ENCODE measurements at places on chromosomes 5 and 9. TPM values are rescaled to one million over a fixed set of nuclear protein-coding genes. Genes with fewer than 3 reads are reported as not detected.
A peak's percentile ranks its signal among the peaks of the same experiment; 100 is the strongest.

JADE2 gene
- 9.0 TPM for total RNA-seq

GRCh38 chr5:107553117-107553555, 117.6 kb downstream of the EFNA5 start:
- DNase-seq: no peak

GRCh38 chr9:89684912-89685636, 80.3 kb downstream of the GADD45G start:
- no peak for DNase-seq

GRCh38 chr5:108003178-108003577, 332.4 kb upstream of the EFNA5 start:
- no peak for DNase-seq

LCN2 gene
- total RNA-seq: 14.6 TPM

PCDHGB7 gene
- total RNA-seq: 7.6 TPM

GAS1 gene
- total RNA-seq: 97.8 TPM

HMMR gene
- total RNA-seq: 12.2 TPM

MARCOL gene
- total RNA-seq: not detected

GRCh38 chr5:102481054-102481715, 17.6 kb downstream of the SLCO6A1 start:
- no peak for DNase-seq

GRCh38 chr9:98231770-98232478, 23.5 kb downstream of the TBC1D2 start:
- DNase-seq: no peak

ACSL6 gene
- total RNA-seq: 3.7 TPM

DNA sequence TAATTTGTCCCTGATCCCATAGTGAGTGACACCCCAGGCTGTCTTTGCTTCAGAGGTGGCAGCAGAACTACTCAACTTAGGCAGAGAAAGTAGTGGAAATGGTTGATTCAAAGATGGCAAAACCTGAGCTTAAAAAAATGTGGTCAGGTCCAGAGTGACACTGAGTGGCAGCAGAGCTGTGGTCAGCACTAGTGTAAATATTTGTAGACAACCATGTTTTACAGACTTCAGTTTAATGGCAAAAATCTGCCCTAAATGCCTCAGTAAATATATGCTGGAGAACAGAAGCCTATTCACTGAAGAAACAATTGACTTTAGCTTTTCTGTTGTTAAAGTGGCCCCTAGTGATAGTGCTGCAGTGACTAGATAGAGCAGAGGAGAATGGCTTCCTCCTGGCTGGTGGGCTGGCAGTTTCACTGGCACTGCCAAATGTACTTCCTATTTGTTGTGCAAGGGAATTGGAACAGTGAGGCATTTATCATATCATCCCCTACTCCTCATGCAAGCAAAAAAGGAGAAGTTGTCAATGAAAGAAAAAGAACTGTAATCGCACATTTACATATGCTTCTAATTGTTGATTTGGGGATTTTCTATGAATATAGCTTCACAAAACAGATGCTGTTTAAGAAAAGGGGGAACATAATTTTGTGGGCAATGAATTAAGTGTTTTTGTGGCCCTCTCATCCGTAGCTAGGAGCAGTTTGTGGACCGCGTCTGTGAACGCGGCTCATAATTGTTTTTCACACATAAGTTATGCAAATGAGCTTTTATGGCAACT, 12.0 kb downstream of the PBX3 start:
- no peak for DNase-seq

GRCh38 chr9:27476870-27477515, 47.1 kb upstream of the IFNK start:
- DNase-seq: no peak

- no peak for DNase-seq
These were observed 20.5 kb downstream of the GLRA1 start for GRCh38 chr5:151904127-151904526.

- no peak for DNase-seq
These were observed 6.1 kb upstream of the ERMP1 start for GRCh38 chr9:5838884-5839571.

SLC2A6 gene
- total RNA-seq: 1.8 TPM

DNA sequence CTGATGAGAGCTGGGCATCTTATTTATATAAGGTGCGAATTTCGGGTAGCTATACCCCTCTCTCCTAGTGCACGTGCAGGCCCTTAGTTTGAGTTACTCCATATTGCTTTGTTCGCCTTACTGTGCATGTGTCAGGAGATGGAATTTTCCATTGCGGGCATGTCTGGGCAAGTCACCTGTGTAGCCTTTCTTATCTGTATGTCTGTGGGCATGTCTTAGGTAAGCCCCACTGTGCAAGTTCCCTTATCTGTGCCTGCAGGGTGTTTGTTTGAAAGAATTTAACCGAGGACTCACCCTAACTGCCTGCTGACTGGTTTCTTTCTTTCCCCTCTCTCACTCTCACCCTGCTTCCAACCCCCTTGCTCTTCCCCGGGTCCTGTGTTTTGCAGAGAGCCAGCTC, 140.7 kb upstream of the RANBP3L start:
- DNase-seq: no peak

TEK gene
- total RNA-seq: 10.4 TPM

GRCh38 chr5:10235350-10235749, 14.3 kb downstream of the ATPSCKMT start:
- DNase-seq: no peak

DNA sequence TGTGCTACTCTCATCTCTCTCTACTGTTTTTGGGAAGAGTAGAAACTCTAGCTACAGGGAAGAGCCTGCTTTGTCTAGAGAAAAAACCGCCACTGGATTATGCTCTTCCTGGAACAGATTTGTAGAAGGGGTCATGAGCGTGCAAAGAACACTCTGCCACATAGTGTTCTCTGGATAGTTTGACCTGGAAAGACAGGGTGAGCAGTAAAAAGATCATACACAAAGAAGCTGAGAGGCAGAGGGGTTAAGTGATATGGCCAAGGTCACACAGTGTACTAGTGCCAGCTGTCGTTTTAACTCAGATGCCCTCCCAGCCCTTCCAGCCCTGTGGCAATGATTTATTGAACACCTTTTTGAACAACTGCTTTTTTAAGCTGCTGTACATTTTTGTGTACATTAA, 182.2 kb downstream of the NNT start:
- no peak for DNase-seq

CDHR2 gene
- not detected for total RNA-seq

TRAF2 gene
- total RNA-seq: 7.8 TPM

WDR38 gene
- total RNA-seq: not detected

GRCh38 chr5:146867996-146868708, 10.4 kb downstream of the PPP2R2B start:
- DNase-seq: no peak

DNA sequence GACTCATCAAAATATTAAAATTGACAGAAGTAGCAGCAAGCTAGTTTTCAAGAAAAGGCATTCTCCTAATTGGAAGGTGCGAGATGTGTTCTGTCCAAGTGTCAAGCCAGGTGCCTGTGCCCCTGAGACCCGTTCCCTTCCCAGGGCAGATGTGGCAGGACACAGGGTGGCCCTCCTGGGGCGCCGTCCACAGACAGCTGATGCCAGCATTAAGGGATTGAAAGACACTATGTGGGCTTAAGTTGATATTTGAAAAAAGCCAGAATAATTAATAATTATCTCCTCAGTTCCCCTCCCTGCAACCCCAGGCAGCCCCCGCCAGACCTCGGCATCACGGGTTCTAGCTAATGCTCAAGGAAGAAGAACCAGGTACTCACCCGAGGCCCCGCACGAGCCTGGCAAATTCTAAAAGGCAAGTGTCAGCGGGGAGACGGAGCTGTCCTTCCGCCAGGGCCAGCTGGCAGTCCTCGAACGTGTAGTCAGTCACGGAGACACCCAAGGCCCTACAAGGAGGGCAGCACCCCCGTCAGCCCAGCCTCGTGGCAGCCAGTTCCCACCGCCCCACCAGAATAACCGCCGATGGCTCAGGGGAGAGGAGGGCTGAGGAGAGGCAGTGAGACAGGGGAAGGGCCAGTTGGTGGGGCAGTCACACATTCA, 29.1 kb upstream of the SLC6A3 start:
- no peak for DNase-seq

AK8 gene
- 1.1 TPM for total RNA-seq

CORO2A gene
- 2.3 TPM for total RNA-seq

DNA sequence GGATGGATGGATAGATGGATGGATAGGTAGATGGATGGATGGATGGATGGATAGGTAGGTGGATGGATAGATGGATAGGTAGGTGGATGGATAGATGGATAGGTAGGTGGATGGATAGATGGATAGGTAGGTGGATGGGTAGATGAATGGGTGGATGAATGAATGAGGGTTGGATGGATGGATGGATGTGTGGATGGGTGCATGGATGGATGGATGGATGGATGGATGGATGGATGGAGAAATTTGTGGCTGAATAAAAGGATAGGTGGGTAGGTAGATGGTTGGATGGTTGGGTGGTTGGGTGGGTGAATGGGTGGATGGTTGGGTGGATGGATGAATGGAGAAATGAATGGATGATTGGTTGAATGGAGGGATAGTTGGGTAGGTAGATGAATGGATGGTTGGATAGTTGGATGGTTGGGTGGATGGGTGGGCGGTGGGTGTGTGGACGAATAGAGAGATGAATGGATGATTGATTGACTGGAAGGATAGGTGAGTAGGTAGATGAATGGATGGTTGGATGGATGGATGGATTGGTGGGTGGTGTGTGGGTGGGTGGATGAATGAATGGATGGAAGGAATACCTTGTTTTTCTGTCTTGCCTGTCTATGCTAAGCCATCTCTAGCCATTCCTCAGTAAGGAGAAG, 71.0 kb upstream of the ASS1 start:
- no peak for DNase-seq

- DNase-seq: no peak
These were observed 20.5 kb downstream of the THBS4 start for GRCh38 chr5:80055491-80056170.

INSYN2B gene
- total RNA-seq: 0.10 TPM

GRCh38 chr5:96120120-96120519, 158.5 kb upstream of the ELL2 start:
- no peak for DNase-seq

ANKRD31 gene
- total RNA-seq: 0.30 TPM

ZMYND19 gene
- 10.7 TPM for total RNA-seq

DNA sequence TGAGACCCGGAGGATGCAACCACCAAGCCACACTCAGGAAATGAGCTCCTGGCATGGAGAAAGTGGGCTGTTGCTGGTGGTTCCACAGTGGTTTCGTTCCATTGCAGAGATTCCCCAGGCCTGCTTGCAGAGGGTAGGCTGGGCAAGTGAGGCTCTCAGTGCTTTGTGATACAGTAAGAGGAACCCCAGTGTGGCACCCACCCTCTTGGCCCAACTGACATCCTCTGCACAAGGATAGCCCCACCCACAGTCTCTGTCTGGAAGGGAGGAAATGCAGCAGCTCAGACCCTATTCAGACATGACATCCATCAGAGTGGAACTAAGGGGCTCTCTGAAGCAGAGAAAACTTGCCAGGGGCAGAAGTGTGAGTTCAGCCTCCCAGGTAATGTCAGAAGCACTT, 69.6 kb upstream of the FSTL4 start:
- DNase-seq: no peak

DNA sequence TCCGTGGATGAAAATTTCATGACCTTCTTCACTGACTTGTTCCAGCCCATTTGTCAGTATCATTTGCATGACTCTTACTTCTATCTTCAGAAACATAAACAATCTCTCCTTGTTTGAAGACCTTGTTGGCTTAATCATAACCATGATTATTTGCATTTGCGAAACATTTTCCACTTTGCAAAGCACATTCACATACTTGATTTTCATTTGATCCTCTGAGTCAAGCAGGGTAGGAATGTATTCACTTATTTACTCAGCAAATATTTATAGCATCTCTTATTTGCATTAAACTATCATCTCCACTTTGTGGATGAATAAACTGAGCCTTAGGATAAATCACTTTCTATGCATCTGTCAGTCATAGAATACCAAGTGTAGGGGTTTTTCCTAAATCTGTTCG, 343.0 kb upstream of the SGCD start:
- DNase-seq: no peak

DNA sequence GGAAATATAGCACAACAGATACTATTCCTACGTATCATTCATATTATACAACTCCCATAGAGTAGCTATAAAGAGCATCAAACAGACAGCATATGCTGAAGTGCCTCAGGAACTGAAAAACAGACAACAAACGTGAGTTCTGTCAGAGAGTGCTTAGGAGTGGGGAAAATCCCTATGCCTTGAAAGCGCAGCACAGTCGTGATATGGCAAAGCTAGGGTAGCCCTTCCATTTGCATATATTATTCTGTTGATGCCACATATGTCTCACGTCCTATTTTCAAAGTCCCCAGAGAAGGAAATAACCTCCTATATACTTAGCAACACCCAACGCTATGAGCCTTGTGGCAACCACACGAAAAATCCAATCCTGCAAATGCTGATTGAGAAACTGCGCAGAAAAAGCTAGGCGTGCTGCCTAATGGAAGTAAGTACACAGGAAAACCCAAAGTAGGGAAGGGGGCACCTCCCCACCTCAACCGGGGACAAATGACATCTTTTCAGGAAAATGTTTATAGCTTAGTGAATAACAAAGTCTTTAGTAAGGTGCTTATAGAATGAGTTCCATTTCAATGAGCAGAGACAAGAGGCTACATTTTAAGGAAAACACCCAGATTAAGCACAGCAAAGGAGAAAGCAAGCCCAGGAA, 105.1 kb downstream of the MED10 start:
- no peak for DNase-seq

- no peak for DNase-seq
These were observed 136.7 kb downstream of the EDIL3 start for GRCh38 chr5:84248013-84248412.

DNA sequence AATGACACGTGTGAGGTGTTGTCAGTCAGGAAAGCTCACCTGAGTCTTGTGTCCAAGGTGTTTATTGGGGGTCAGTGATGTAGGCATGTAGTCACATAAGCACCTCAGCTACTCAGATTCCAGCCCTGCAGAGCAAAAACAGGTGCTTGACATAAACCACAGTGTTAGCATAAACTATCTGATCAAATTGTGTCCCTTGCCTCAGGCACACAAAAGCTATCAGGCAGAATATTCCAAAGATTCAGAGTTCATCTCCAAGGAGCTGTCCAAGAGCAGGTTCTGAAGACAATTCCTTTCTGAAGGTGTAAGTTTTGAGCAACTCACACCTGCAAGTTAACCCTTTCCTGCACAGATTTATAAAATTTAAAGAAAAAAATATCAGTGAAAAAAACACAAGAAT, 102.2 kb upstream of the ITGA1 start:
- DNase-seq: no peak

GRCh38 chr9:15469862-15470261, 40.9 kb downstream of the PSIP1 start:
- no peak for DNase-seq

GRCh38 chr9:100427366-100428263, 672 bp downstream of the MSANTD3 start:
- no peak for DNase-seq

DNA sequence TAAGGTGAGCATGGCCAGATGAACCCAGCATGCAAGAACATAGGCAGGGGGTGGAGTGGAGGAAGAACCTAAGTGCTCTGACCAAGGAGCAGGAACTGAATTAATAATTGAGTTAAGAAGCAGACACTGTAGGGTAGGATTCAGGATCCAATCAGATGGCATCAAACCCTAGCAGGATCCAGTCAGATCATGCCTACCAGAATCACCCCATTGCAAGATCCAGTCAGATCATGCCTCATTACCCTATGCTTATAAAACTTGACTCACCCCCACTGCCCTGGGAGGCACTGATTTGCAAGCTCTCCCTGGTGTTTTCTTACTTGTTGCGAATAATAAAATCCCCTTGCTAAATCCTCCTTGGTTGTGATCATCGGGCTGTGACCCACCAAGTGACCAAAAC, 19.7 kb downstream of the TUSC1 start:
- no peak for DNase-seq

GRCh38 chr9:82436475-82436874, 447.9 kb downstream of the SPATA31D1 start:
- DNase-seq: no peak

SPATA31C2 gene
- total RNA-seq: not detected

GRCh38 chr5:140986117-140986521, 19.8 kb downstream of the PCDHAC2 start:
- DNase-seq: peak; percentile 74
